ENCODE measurements at places on chromosomes 11 and 22. TPM values are rescaled to one million over a fixed set of nuclear protein-coding genes. Genes with fewer than 3 reads are reported as not detected.

Gene BTBD18
- 0.70 TPM for polyA plus RNA-seq

Gene KRTAP5-9
- 1.2 TPM for polyA plus RNA-seq

Gene C11orf91
- not detected for polyA plus RNA-seq

Gene NAGA
- polyA plus RNA-seq = 27.3 TPM

Gene PGA5
- 0.37 TPM for polyA plus RNA-seq

Gene FJX1
- polyA plus RNA-seq = 15.0 TPM

Gene ARHGAP42
- 35.3 TPM for polyA plus RNA-seq

Gene ACTN3
- polyA plus RNA-seq = 1.1 TPM

Gene MS4A3
- 0.52 TPM for polyA plus RNA-seq

DNA sequence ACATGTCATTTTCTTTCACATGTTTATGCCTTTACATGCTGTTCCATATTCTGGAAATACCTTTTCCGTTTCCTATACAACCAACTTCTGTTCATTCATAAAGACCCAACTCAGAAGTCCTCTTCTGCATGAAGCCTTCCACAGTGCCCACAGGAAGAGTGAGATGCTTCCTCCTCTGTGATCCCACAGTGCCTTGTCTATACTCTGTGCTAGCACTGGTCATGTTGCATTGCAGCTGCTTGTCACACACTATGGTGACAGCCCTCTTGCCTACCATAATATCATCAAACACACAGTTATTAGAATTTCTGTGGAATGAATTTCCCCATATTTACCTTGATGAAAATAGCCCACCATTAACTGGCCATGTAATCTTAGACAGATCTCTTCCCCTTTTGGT, 8.9 kb downstream of the PARVA start:
- no peak for DNase-seq

GRCh38 chr22:45319324-45319685, 9.6 kb downstream of the FAM118A start:
- no peak for DNase-seq

GRCh38 chr11:66510271-66510989, at the start of gene BBS1:
Gene BBS1 (plus strand): TSS chr11:66510635. CDS start chr11:66510660, 25 bp downstream.
- peak; percentile 81 for DNase-seq

- DNase-seq = peak; percentile 88
These were observed 24.7 kb upstream of the SLC22A12 start for GRCh38 chr11:64566042-64566914.

- DNase-seq = no peak
These were observed 15.8 kb downstream of the ACAT1 start for GRCh38 chr11:108137212-108137611.

DNA sequence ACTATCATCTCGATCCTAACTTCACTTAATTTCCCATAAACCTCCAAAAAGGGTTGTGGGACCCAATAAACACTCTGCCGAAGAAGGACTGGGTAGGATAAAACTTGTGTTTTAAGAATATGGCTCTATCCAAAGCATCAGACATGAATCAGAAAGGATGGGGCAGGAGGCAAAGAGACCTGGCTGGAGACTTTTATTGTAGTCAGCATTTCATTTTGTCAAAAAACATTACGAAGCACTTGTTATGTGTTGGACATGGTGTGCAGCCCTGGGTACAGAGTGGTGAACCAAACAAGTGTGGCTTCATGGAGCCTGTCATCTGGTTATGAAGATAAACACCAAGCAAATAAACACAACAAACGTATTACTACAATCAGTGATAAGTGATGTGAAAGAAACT, 17.3 kb downstream of the IL10RA start:
- no peak for DNase-seq

GRCh38 chr11:34585735-34586487, 35.0 kb upstream of the EHF start:
- peak; percentile 77 for DNase-seq

DNA sequence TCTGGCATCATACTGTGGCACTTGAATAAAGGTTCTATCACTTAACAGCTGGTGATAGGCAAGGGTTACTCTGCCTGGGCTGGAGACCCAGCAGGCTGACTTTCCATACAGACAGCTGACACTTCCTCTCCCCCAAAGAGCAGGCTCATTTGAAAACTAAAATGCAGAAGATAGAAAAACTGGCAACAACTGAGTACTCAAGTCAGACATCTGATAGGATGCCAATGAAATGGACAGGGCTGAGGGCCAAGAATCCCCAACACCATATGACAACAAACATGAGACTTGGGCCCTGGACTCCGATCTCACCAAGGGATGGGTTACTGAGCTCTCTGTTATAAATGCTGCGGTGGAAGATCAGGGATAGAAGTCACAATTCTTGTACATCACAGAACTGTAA, 237.2 kb downstream of the LRRC4C start:
- DNase-seq = no peak

- no peak for DNase-seq
These were observed 839 bp downstream of the CEP164 start for GRCh38 chr11:117328375-117329010.

DNA sequence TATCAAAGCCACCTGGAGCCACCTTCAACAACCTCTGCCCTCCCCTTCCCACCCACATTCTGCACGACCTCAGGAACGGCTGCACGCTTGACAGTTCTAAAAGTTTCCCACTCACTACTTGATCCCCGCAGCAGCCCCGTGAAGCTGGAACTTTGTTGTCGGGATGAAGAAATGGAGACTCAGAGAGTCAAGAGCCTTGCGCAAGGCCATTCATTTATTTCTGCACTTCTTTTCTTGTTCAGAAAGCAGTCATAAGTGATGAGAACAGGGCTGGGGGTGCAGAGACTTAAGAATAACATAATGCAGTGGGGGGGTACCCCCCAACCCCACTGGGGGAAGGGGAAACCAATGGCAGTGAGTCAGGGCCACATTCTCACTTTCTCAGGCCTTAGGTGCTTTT, 2.2 kb upstream of the ZFTA start:
- DNase-seq = no peak

DNA sequence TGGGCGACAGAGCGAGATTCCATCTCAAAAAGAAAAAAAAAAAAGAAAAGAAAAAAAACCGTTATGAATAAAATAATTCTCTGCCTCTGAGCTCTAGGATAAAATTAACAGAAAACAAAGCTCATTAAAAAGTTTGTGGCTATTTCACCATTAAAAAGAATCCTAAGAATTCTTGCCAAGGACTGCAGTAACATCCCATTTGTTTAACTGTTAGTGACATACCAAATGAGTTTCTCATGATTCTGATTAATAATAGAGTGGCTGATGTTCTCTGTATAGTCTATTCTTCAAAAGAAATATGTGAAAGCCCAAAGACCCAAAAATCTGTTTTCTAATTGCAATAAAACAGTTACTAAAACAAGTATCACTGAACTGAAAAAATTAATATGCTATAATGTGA, 19.7 kb downstream of the CLNS1A start:
- no peak for DNase-seq

GRCh38 chr11:44779736-44780520, 53.2 kb downstream of the TSPAN18 start:
- no peak for DNase-seq

GRCh38 chr11:130826572-130826971, 89.7 kb downstream of the SNX19 start:
- no peak for DNase-seq

- DNase-seq = peak; percentile 38
These were observed 1.8 kb downstream of the ALKBH8 start for GRCh38 chr11:107563702-107564101.

GRCh38 chr11:43138621-43139140, 173.1 kb upstream of the API5 start:
- DNase-seq = no peak

DNA sequence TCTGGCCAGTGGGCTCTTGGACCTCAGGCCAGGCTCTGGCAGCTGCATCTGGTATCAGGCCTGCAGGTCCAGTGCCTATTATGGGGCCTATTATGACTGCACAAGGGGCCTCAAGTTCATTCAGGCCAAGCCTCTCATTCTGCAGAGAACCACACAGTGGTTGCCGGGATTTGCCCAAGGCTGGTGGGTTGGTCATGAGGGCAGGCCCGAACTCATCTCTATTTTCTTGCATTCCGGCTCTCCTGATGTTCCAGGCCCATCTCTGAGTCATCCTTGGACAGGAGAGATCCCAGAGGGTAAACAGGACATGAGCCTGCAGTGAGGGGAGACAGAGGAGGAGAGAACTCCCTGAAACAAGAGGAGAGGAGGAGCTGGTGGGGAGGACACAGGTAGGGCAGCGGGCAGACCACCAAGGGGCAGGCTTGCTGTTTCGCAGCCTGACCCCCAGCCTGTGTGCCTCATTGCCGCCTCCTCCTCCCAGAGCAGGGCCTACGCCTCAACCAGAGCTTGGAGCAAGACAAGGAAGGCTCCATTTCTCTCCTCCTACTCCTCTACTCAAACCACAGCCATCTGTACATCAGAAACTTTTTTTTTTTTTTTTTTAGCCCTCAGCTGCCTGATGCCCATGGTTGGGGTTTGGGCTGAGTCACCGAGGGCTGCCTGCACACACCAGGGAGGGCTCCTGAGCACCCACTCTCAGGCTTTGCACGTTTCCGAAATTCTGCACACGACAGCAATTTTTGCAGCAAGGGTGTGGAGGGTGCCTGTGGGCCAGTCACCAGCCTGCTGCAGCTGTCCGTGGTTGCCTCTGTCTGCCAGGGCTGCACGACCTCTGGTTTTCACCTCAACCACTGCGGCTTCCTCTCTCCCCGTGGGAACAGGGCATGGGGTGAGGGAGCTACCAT, 12.7 kb upstream of the TREH start:
- no peak for DNase-seq

- DNase-seq = no peak
These were observed 179.9 kb upstream of the C11orf87 start for GRCh38 chr11:109241988-109242536.
